Stimulated activated CD8-positive, alpha-beta memory T cell treated with anti-CD3 and anti-CD28 coated beads, Interleukin-15, amount 100 ng/mL, for 24 hours (primary cell): ENCODE measurements at places on chromosomes 1 and 21.

DNA sequence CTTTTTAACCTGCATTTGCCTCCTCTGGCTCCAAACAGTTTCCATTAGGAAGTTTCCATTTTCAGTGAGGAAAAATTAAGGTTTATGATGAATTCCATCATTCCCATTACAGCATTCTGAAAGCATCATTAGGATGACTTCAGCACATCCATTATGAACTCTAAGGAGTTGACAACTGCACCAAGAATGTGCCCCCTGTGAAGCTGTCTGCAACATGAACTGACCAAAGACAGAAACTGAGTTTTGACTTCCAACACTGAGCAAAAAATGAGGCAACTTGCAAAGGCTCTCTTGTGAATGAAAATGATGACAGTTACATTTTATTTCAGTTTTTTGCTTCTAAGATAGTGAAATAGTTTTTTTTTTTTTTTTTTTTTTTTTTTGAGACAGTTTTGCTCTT is 18.3 kb upstream of the KCNE1 start:
- DNase-seq: no peak

- DNase-seq: no peak
These were observed 140.8 kb downstream of the FMN2 start for GRCh38 chr1:240232530-240232929.

DNA sequence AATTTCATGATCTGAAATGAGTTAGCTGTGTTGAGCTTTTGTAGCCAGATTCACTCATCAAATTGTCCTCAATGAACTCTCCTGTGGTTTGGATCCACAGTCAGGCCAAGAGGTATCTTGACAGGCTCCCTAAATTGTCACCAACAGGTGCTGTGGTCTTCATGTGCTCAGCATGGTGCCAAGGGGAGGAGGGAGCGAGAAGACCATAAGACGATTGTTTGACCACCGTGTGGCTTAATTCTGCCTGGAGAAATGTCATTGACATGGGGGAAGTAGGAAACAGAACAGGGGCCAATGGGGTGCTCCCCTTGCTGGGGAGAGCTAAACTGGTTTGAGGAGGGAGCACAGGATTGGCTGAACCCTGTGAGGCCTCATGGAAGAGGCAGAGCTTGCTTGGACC is 219.3 kb downstream of the KCNJ6 start:
- DNase-seq: no peak

- no peak for DNase-seq
These were observed 941 bp downstream of the ELAVL4 start for GRCh38 chr1:50109647-50110075.

- no peak for DNase-seq
These were observed 38.6 kb downstream of the NFIA start for GRCh38 chr1:61120998-61121397.

GRCh38 chr1:72229893-72230292 is 52.4 kb downstream of the NEGR1 start:
- DNase-seq: no peak

DNA sequence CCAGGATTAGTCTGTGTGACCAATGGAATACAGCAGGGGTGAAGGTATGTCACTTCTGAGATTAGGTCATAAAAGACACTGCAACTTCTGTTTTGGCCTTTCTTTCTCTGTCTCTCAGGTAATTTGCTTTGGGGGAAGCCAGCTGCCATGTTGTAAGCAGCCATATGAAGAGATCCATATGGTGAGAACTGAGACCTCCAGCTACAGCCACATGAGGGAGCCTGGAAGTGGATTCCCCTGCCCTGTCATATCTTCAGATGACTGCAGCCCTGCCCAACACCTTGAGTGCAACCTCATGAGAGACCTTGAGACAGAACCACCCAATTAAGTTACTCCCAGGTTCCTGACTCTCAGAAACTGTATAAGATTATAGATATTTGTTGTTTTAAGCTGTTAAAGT is 70.1 kb upstream of the ESRRG start:
- DNase-seq: no peak

DNA sequence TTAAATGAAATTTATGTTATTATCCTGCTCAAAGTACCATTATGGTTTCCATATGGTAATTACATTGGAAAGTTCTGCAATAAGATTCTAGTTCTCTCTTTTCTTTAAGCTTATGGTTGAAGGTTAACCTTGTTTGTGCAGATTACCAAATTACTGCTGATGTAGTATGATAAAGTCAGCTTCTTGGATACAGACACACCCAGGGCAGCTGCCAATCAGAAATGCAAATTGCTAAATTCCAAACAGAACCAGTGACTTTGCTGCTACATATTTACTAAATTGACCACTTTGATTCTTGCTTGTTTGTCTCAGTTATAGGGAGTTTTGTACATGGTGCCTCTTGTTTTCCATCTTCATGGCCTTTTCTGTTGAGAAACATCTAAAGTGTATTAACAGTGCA is 26.5 kb downstream of the GNAT2 start:
- DNase-seq: no peak

- no peak for DNase-seq
These were observed 43.4 kb upstream of the NBPF3 start for GRCh38 chr1:21396516-21396915.

DNA sequence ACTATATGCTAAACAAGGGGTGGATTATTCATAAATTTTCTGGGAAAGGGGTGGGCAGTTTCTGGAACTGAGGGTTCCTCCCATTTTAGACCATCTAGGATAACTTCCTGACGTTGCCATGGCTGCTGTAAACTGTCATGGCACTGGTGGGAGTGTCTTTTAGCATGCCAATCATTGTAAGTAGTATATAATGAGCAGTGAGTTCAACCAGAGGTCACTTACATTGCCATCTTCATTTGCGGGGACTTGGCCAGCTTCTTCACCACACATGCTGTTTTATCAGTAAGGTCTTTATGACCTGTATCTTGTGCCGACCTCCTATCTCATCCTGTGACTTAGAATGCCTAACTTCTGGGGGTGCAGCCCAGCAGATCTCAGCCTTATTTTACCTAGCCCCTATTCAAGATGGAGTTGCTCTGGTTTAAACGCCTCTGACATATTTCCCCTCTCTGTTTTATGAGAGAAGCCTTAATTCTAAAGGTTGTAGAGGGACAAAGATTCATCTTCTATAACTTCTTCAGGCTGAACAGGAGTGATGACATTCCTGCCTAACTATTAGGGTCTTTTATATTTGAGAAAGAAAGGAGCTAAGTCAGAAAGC is 60.4 kb downstream of the DIP2A start:
- DNase-seq: no peak

DNA sequence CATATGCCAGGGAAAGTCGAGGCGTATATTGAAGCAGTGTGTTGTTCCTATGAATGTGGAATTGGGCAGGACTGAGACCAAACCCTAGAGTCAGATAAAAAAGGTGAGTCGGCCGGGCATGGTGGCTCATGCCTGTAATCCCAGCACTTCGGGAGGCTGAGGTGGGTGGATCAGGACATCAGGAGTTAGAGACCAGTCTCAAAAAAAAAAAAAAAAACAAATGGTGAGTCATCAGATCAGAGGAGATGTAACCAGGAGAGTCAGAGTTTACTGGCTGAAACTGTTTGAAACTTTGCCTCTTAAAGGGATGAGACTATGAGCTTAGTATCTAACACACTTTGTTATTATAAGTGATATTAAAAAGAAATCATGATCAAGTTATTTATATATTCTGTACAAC is 26.4 kb upstream of the SYCP1 start:
- DNase-seq: no peak

DNA sequence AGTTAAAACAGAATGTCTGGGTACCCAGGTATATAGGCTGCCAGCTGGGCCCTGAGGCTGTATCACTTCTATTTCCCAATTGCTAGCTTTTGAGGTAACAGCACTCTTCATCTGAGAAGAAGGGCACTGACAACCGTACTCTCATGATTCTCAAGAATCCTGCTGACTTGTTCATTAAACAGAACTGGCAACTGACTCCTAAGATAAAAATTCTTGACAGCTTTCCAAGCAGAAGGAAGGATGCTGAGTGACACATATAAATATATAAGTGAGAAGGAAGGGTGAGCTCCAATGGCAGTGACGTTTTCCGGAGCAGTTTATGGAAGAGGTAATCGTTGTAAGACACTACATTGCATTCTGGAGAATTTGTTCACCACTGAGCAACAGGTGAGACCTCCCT is 48.1 kb upstream of the NRIP1 start:
- no peak for DNase-seq

DNA sequence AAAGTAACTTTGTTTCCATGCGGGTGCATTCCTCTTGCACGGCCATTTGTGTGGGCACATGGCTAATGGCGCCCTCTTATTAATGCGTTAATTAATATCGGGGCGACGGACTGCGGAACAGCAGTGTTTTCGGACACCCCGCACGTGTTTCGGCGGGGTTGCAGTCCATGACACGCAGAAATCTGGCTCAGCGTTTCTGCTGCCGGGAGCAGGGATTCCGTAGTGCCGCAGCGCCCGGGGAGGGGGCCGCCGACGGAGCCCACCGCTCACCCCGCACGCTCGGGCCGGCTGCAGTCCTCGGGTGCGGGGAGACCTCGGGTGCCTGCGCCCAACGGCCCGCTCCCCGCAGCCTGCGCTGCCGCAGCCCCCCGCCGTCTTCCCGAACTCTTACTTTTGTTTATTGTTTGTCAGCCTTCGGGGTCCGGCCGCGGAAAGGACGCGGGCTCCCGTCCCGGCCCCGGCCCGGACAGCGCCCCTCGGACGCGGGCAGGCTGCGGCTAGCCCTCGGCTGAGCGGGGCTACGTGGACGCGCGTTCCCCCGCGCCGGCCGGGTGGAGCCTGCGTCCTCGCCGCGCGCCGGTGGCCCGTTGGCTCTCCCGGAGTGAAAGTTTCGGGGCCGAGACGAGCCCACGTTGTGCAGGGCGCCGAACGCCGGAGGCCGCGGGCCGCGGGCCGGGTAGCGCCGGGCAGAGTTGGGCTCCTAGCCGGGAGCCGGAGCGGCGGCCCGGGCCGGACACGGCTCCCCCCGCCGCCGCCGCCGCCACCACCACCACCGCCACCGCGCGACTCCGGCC is 849 bp downstream of the NFIA start:
- DNase-seq: no peak

GRCh38 chr1:5685446-5686040 is 306.7 kb downstream of the NPHP4 start:
- no peak for DNase-seq

DNA sequence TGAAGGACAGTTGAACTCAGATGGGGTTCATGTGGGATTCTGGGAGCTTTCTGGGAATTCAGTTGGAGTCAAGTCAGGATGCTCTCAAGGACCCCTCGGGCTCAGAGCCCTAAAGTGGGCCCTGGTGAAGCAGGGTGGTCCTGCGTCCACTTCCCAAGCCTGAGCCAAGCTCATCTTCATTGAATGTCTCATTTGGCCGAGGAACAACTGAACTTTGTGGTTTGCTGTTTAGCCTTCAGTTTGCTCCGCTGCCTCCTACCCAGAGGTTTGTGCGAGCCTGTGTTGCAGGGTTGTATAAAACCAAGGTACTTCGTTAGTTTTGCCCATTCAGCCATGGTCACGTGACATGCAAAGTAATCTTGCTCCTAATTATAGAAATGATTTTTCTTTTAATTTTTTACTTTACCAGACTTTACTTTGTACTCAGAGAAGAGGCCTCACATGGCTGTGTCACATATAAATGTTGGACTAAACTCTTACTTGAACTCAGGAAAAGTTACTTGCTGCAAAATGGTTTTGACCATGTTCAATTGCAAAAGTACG is 49.7 kb downstream of the B3GALT5 start:
- no peak for DNase-seq

GRCh38 chr1:24018611-24019580 is 38.8 kb upstream of the SRSF10 start:
- no peak for DNase-seq

DNA sequence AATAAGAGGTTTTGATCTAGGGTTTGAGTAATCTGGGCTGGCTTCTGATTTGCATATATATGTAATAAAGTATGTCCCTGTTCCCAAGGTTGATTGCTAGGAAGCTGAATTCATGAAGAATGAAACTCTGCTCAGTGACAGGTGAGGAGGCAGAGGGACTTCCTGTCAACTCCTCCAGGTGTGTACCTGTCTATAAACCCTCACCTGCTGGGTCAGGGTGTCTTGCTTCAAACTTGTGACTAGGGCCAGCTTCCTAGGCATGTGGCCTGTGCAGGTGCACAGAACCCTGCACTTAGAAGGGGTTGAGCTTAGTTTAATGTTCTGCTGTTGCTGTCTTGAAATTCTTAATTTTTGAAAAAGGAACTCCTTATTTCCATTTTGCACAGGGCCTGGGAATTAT is 21.1 kb downstream of the OLFML3 start:
- DNase-seq: no peak

- DNase-seq: no peak
These were observed 39.7 kb downstream of the RNASEL start for GRCh38 chr1:182549346-182549745.

DNA sequence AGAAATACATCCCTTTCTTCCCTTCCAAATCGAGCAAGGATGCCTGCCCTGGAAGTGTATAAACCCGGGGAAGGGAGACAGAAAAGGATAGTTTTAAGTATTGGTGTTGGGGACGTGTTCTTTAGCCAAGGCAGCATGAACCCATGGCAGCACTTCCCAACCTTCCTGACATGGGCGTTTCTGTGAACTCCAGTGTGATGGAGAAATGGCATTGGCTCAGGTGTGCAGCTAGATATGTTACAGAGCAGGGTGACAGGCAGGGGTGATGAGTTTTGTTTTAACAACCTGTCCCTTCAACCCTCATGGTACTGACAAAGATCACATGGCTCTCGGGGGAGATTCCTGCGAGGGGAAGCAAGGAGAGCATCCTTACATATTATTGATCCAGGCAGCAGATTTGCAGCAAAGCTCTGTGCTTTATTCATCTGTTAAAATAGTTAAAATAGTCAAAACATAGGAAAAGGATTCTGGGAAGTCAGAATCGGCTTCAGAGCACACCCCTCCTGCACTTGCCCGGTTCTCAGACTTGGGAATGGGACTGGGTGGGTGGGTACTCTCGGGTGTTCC is 4.0 kb downstream of the MX1 start:
- no peak for DNase-seq

- no peak for DNase-seq
These were observed 66.7 kb upstream of the ABCD3 start for GRCh38 chr1:94351481-94351880.

DNA sequence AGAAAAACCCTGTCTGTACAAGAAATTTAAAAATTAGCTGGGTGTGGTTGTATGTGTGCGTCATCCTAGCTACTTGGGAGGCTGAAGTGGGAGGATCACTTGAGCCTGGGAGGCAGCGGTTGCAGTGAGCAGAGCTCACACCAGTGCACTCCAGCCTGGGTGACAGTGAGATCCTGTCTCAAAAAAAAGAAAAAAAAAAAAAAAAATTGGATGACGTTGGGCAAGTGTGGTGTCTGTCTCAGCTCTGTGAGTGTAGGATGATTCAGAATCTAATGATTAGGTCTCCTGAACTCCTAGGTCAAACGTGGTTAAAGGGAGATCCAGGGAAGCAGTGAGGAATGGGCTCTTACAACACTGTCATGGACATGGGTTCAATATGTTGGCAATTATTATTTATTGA is 435.9 kb downstream of the KIF26B start:
- DNase-seq: no peak

DNA sequence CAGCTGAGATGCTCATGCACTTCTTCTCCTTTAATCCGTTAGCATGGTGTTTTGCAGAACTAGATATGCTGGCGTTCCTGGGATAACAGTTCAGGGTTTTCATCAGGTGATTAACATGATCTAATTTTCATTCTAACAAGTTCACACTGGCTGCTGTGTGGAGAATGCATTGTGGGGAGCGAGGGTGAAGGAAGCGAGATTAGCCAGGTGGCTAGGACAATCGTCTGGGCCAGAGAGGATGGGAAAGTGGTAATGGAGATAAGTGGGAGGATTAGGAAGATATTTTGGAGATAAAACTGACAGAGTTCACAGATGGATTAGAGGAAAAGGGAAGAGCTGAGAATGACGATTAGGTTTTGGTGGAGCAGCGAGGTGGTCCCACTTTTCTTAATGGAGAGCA is 138.1 kb upstream of the MAGI3 start:
- DNase-seq: no peak

- DNase-seq: no peak
These were observed 121.1 kb downstream of the PSMG1 start for GRCh38 chr21:39062196-39062595.
